Activated naive CD4-positive, alpha-beta T cell (primary cell): ENCODE measurements at places on chromosomes 3 and 15.
A peak's percentile ranks its signal among the peaks of the same experiment; 100 is the strongest.

DNA sequence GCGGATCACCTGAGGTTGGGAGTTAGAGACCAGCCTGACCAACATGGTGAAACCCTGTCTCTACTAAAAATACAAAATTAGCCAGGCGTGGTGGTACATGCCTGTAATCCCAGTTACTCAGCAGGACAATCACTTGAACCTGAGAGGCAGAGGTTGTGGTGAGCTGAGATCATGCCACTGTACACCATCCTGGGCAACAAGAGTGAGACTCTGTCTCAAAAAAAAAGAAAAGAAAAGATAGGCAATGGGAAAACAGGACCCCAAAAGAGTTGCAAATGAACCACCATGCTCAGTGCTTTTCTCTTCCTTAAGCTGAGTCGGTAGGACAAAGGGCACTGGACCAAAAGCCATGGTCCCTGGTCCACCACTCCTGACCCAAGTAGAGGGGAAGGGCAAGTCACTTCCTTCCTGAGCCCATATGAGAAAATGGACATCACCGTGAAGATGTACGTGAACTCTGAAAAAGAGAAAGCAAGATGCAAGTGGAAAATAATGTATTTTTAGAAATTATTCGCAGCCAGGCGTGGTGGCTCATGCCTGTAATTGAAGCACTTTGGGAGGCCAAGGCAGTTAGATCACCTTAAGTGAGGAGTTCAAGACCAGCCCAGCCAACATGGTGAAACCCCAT is 2.6 kb downstream of the ITGB5 start:
- DNase-seq = no peak

- peak; percentile 76 for DNase-seq
Measured at GRCh38 chr3:50194128-50194902, 2.9 kb downstream of the GNAT1 start.

- DNase-seq = no peak
Measured at GRCh38 chr3:62475306-62475705, 102.0 kb upstream of the FEZF2 start.

DNA sequence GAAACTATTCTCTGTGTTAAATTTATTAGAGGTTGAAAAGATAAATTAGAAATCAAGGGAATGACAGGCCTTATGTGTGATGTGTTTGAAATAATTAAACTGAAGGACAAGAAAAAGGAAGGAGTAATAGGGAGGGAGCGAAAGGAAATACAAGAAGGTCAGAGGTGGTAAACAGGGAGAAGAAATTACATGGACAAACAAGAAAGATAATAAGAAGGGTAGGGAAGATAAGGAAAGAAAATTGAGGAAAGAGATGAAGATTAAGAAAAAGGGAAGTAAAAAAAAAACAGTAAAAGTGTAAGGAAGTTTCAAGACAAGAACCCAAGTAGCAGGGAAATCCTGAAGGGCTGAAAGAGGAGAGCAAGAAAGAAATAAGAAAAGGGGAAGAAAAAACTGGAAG is 26.2 kb upstream of the ANXA2 start:
- DNase-seq = no peak
